ENCODE measurements at places on chromosomes 11 and 22.

DNA sequence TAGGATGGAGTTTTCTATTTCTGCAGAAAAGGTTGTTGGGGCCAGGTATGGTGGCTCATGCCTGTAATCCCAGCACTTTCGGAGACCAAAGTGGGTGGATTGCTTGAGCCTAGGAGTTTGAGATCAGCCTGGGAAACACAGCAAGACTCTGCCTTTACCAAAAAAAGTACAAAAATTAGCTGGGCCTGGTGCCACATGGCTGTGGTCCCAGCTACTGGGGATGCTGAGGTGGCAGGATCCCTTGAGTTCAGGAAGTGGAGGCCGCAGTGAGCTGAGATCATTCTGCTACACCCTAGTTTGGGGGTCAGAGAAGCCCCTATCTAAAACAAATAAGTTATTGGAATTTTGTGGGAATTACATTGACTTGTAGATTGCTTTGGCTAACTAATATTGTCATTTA is 71.7 kb downstream of the FDX1 start:
- no peak for DNase-seq

GRCh38 chr11:33724644-33725035 is 11.6 kb downstream of the CD59 start:
- DNase-seq: no peak

GRCh38 chr22:20403779-20404140 is 9.8 kb downstream of the ZNF74 start:
- no peak for DNase-seq

- DNase-seq: peak; percentile 12
Observed at GRCh38 chr22:35023692-35024363, 42.1 kb upstream of the ISX start.

GRCh38 chr11:68122936-68123539 is 1.9 kb upstream of the CHKA start:
- DNase-seq: no peak

- DNase-seq: no peak
Observed at GRCh38 chr22:31954535-31955523, 10.5 kb downstream of the YWHAH start.

DNA sequence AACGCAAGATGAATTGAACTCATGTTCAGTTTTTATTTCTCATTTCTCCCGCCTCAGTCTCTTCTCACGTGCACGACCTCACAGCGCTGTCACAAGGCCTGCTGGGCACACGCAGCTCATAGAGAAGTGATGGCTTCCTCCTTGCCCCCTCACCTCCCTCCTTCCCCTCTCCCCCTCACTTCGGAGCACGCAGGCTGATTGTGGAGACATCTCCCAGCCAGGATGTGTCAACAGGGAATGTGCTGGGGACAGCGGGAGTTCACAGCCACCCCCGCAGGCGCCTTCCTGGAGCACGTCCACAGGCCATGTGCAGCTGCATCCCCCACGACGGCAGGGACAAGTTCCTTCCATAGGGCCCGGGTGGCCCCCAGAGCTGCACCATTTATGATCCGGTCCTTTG is 29.1 kb upstream of the KRTAP5-6 start:
- DNase-seq: no peak

DNA sequence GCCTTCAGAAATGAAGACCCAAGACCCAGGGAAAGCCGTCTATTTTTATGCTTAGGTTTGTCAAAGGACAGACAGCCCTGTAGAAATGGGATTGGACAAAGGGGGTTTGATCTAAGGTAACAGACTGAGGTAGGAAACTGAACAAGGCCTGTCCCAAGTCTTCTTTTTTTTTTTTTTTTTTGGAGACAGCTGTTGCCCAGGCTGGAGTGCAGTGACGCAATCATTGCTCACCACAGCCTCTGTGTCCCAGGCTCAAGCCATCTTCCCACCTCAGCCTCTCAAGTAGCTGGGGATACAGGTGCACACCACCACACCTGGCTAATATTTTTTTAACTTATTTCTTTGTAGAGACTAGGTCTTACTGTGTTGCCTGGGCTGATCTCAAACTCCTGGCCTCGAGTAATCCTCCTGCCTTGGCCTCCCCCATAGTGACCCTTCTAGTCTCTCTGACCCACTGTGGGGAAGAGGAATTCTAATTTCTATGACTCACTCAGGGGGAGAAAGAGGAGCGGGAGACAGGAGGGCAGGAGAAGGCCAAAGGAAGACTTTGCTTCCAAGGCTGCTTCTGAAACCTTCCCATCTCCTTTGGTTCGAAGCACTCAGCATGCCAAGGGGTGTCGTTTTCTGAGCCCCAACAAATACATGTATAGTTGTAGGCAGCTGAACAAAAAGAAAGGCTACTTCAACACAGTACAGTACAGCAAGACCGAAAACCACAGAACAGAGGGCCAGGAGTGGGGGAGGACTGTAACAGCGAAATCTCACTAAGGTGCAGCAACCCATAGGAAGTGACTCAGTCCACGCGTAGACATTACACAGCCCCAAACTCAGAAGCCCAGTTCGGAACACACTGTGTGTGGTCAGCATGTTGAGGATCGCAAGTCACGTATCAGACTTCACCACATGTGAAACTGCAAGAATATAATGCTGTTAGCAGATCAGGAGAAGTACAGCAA is 872 bp downstream of the TMA7B start:
- peak; percentile 72 for DNase-seq

DNA sequence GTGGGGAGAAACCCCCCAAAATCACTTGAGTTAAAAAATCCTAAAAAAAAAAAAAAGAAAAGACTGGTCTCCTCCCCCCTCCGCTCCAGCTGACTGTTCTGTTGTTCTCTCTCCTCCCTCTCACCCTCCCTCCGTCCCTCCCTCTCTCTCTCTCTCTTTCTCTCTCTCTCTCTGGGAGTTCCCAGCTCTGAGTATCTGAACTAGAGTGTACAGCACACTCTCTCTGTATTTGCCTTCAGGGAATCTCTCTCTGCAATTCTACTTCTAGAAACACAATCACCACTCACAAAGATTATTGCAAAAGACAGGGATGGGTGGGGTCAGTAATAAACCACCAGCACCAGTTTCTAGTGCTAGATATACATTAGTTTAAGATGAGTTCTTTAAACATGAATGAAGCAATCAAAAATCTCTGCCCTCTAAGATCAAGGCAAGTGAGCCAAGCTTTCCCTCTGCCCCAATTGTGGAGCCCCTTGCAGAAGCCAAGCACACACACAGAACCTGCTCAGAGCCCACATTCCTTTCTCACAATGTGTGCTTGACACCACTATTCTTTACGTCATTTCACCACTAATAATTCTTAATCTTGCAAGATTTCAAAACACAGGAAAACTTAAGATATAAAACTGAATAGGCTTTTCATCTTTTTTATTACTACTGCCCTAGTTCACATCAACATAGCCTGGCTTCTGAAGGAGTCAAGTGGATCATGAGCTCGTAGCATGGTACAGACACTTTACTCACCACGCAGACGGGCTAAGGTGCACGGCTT is 133.5 kb downstream of the RBFOX2 start:
- DNase-seq: no peak

DNA sequence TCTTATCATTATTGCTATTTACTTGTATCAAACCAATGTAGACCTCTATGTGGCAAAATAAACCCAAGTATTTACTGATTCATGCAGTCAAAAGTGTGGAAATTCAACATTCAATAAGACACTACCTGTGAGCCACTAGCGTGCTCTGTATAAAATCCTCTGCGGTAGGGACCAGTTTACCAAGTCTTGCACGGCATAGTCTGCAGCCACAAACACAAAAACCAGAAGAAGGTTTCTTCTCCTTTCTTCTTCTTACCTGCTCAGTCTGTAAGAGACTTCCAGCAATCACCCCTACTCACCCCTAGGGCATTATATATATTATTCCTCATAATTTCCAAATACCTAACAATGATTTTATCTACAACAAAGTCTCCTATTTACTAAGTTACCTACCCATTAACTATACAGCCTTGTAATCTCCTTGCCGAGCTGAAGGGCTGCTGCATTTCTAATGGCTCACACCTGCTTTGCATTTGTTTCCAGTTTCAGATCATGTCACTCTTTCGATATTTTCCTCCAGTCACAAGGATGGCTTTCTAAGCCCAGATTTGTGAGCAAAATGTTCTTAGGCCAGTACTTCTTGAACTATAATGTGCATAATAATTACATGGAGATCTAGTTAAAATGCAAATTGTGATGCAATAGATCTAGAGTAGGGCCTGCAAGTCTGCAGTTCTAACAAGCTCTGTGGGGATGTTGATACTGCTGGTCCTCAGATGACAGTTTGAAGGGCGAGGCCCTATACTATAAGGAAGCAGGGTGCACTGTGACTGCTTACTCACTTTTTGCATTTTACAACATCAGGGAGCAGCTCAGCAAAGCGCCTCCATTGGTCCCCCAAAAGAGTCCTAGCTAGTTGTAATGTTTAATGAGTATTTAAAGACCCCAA is 191.9 kb upstream of the DDI1 start:
- no peak for DNase-seq

GRCh38 chr11:125958872-125959400 is 13.1 kb downstream of the VSIG10L2 start:
- no peak for DNase-seq

DNA sequence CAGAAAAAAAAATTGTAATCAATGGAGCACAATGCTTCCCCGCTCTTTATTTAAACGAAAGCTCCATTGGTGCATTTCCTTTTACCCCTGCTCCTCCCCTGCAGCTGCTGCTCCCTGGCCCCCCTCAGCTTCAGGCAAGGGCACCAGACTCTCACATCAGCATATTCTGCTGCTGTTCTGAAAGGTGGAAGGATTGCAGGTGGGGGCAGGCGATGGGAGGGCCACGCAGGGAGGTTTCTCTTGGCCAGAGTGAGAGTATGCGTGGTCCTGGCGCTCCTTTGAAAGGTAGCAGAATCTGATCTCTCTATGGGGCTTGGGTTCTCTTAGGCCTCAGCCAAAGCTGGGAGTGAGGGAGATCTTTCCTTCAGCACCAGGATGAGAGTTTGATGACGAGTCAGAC is 240.9 kb upstream of the CADM1 start:
- DNase-seq: no peak

GRCh38 chr11:235609-235996 is 539 bp downstream of the SIRT3 start:
- DNase-seq: peak; percentile 52

DNA sequence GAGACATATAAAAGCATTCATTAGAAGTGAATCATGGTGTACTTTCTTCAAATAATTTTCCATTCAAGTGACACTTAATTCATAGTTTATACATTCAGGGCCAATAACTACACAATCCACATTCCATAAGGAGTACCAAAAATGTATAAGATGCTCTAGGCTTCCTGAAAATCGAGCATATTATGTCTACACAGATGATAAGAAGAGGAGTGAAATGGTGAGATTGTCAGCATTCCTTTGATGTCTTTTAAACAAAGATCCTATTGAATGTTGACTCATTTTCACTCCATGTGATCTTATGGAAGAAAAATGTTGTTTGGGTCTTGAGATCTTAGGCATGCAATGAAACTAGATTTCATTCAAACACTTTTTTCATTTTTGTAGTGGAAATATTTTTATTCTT is 843.2 kb downstream of the KCNA4 start:
- DNase-seq: no peak
